ENCODE measurements at places on chromosomes 7 and 10.

DNA sequence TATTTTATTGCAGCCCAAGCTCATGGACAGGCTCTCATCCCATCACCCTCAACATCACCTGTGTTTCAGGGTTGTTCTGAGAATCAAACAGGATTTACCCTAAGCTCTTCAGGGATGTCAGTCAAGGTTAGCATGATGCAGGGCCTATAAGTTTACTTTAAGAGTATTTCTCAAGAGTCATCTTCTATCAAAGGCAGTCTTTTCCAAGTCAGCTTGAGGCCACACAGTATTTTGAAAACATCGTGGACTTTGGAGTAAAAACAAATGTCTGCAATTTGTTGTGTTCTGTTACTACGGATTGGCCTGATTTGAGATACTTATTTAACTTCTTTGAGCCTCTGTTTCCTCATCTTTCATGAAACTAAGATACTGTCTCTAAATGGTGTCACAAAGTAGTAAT is 42.0 kb upstream of the NRP1 start:
- DNase-seq = no peak

DNA sequence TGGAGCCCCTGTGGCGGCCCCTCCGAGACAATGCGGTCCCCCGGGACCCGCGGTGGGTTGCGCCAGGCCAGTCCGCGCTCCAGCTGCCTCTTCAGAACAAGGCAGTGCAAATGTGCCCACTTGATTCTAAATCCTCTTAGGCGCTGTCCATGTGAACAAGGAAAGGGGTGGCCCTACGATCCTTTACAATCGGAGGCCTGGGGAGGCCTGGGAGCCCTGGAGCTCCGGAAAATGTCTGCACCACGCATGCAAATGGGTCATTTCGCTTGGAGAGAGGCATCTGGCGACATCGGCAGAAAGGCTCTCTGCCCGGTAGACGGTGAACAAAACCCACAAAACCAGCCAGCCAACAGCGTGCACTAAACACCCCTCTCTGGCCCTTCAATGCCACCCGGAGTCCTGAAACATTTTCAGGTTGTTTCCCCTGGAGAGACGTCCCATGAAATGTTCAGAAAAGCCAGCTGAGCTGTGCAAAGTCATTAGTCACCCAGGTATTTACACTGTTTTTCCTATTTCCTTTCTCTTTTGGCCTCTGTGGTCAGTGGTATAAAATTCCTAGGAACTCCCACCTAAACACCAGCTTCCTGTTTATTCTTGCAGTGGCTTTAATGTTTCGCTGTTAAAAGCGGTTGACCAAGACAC is 102.8 kb upstream of the ZNF438 start:
- no peak for DNase-seq

- no peak for DNase-seq
Observed at GRCh38 chr7:127770885-127771284, 118.9 kb downstream of the SND1 start.

GRCh38 chr7:19161671-19162070 is 16.4 kb upstream of the FERD3L start:
- no peak for DNase-seq

DNA sequence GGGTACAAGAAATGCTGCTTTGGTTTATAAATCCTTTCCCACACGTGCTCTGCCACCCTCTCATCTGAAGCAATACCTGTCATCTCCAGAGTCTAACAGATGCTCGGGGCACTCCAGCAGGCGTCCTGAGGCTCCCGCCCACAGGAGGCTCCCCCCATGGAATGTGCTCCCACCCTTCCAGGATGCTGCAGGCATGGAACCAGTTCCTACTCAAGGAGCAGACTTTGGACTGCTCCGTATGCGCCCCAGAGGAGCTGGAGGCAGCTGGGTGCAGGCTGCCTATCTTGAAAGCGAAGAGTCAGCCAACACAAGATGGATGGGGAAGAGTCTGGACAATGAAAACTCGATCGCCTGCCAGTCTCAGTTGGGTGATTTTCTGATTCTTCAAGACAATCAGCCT is 75.4 kb downstream of the VOPP1 start:
- DNase-seq = no peak

GRCh38 chr7:99772565-99772964 is 11.4 kb downstream of the CYP3A4 start:
- DNase-seq = no peak

DNA sequence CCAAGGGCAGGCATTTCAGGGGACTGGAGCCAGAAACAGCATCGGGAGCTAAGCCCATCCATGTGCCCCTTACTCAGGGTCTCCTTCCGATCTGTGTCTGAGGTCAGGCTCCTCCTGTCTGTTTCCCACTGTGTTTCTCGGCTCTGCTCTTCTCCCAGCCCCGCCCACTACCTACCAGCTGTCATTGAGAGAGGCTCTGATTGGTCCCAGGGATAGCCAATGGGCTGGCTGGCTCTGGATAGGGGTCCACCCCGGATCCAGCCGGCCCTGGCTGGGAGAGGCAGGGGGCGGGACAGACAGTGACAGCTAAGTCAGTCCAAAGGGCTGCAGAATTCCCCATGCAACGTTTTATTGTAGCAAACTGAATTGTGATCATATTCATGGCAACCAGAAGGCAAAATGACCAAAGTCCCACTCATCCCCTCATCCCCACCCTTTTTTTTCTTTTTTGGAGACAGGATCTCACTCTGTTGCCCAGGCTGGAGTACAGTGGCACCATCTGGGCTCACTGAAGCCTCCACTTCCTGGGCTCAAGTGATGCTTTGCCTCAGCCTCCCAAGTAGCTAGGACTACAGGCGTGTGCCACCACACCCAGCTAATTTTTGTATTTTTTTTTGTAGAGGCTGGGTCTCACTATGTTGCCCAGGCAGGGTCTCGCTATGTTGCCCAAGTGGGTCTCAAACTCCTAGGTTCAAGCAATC is 76.3 kb downstream of the CLIP2 start:
- no peak for DNase-seq

- DNase-seq = no peak
Observed at GRCh38 chr10:63115732-63116383, 17.3 kb upstream of the NRBF2 start.

GRCh38 chr10:30748152-30748973 is 118.8 kb upstream of the LYZL2 start:
- DNase-seq = no peak

- DNase-seq = no peak
Observed at GRCh38 chr10:77498210-77498609, 139.4 kb downstream of the KCNMA1 start.

GRCh38 chr10:13820119-13820963 is 233.6 kb downstream of the PRPF18 start:
- no peak for DNase-seq

- DNase-seq = no peak
Observed at GRCh38 chr10:71332466-71332865, 13.4 kb downstream of the SLC29A3 start.

GRCh38 chr7:158443688-158444483 is 143.7 kb downstream of the PTPRN2 start:
- DNase-seq = no peak

DNA sequence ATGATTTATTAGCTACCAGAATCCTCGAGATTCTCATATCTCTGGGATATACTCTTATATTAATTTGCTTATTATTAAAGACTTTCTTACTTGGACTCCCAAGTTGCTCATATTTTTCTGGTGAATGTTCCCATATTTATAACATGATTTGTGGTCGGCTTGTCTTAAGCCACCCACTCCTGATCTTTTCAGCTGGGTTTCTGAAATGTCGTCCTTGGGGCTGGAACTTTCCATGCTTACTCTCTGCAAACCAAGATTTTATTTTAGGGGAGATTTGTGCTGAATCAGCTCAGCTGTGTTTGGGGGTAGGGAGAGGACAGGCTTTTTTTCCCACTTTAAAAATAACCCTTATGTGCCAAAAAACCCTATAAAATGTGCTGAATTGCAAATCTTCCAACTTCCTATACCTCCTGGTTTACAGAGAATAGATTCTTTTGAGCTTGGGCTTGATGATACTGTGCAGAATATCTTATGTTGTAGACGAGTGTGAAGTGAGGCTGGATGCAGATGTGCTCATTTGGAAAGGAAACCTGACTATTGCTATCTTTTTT is 162.1 kb downstream of the SND1 start:
- no peak for DNase-seq

GRCh38 chr7:1137517-1138167 is 22.4 kb downstream of the ZFAND2A start:
- no peak for DNase-seq

DNA sequence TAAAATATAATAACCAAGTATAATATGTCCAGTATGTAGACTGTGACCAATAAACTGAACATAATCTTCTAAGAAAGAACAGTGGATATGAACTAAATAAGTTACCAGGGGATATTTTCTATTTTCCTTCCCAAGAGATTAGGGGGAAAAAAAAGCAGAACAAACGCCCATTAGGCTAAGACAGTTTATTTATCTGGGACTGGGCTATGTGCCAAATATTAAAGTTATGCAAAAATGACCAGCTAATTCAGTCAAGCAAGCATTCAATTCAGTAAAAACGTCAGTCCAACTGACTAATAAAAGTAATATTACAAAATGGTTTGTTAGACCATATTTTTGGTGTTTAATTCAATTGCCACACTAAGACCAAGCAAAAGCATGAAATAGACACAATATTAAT is 122.2 kb downstream of the TSPAN12 start:
- DNase-seq = no peak

DNA sequence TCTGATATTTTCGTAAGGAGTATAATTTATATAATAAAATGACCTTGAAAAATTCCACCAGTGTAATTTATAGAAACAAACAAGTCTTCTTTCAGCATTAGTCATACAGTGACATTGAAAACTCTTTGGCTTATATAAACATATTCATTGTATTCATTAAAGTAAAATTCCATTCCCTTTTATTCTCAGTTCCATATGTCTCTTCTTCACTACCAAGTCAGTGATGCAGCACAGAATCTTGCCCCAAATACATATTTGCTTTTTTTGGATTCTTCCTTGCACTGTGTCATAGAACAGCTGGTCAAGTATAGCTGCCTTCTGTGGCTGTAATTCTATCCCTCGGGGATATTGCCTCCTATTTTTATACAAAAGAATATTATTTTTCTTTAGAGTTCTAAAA is 884.5 kb upstream of the POT1 start:
- DNase-seq = no peak

GRCh38 chr10:69797959-69798358 is 3.7 kb upstream of the COL13A1 start:
- no peak for DNase-seq

DNA sequence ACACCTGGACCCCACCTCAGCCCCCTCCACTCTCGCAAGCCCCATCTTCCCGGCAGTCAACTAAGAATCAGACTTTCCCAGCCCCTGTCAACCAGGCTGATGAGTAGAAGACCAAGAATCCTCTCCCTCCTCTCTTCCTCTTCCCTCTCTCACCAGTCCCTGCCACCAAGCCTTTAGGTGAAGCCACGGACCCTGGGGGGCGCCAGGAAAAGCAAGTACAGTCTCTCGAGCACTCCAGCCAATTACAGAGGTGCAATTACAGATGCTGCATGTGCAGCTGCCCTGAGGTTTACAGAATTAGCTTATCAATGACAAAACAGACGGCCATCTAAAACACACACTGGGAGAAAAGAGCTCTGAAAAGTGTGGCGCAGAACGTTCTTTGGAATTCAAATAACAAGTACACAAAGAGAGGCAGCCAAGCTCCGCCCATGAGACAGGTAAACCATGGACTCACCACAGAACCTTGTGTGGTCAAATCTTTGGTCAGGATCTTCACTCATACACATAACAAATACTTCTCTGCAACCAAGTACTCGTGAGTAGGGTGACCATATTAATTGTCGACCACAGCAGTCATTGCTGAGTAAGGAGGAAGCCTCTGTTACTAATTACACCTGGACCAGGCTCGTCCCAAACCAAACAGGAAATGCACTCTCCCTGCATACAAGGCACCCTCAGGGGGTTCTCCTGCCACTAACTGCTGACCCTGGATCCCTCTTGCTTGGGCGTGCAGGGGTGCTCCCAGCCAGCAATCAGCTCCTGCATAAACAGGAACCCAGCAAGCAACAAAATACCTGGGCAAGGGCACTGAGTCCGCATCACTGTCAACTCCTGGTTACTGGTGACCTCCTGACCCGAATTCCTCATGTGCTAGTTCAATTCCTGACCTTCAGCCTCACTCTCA is 189.2 kb downstream of the FAM107B start:
- DNase-seq = no peak

DNA sequence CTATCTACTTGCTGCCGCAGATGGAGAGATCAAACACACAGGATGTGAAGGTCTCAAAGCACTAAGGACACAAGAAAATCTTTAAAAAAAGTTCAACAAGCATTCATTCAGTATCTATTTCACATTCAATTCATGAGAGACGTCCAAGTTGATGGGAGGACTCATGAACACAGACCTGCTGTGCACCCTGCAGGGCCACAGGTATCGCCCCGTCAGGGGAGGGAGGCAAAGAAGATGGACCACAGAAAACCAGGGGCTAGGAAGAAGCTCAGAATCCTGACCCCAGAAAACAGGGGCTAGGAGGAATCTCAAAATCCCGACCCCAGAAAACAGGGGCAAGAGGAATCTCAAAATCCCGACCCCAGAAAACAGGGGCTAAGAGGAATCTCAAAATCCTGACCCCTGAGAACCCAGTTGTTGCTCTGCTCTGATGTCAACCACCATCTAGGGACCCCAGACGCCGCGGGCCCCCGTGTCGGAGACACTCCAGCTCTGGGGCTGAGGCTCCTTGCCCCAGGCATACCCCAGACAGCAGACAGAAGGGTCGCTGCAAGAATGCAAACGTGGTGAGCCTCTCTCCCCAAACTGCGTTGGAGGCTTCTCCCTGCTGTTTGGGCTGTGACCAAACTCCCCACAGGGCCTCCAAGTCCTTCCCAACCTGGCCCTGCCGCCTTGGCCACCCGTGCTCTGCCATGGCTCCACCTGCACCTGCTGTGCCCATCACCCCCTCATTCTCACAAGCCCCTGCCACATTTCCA is 197.6 kb downstream of the DIP2C start:
- no peak for DNase-seq

- no peak for DNase-seq
Observed at GRCh38 chr7:33463131-33463530, 333.8 kb downstream of the BBS9 start.

- no peak for DNase-seq
Observed at GRCh38 chr10:36281831-36282331, 639.8 kb upstream of the FZD8 start.

GRCh38 chr7:149140831-149141230 is 6.4 kb upstream of the ZNF398 start:
- no peak for DNase-seq

DNA sequence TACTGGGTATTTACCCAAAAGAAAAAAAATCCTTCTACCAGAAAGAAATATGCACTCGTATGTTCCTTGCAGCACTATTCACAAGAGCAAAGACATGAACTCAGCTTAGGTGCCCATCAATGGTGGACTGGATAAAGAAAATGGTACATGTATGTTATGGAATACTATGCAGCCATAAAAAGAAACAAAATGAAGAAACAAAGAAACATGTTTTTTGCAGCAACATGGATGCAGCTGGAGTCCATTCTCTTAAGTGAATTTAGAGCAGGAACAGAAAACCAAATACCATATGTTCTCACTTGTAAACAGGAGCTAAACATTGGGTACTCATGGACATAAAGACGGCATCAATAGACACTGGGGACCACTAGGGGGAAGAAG is 5.5 kb upstream of the GNB2 start:
- DNase-seq = no peak

Data from NCI-H187 treated with DMSO at 0.1 percent for 48 hours (cell line).